GM19239 (cell line): ENCODE measurements at places on chromosomes 3 and 15.

DNA sequence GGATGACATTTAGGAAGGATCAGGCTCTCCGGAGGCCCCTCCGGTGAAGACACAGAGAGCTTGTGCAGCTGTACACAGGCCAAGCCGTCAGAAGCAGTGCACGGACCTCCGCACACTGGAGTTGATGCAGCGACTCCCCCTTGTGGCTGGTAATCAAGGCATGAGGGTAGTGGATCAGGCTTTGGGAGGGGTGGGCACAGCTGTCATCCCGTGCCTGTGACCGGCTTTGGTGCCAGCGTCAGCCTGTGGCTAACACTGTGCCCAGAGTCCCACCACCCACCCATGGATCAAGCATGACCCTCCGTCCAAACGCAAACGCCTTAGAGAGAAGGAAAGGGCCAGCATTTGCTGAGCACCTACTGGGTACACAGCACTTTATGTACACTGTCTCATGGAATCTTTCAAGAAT, 8.2 kb upstream of the GRIP2 start:
- peak; percentile 44 for DNase-seq

DNA sequence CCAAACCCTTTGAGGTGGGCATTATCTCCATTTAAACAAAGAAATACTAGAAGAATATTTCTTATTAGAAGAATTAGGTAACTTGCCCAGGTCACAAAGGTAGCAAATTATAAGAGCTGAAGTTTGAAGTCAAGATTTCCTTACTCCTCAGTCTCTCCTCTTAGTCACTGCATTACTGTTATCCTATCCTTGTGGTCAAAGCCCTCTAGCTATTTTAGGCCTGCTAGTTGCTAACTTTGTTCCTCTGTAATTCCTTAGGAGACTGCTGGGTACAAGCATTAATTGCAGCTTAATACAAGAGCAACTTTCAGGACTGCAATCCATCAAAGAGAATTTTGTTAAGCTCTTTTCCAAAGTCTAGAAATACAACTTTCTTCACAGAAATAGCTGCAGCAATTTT, 528.2 kb downstream of the ZIC1 start:
- DNase-seq: no peak

DNA sequence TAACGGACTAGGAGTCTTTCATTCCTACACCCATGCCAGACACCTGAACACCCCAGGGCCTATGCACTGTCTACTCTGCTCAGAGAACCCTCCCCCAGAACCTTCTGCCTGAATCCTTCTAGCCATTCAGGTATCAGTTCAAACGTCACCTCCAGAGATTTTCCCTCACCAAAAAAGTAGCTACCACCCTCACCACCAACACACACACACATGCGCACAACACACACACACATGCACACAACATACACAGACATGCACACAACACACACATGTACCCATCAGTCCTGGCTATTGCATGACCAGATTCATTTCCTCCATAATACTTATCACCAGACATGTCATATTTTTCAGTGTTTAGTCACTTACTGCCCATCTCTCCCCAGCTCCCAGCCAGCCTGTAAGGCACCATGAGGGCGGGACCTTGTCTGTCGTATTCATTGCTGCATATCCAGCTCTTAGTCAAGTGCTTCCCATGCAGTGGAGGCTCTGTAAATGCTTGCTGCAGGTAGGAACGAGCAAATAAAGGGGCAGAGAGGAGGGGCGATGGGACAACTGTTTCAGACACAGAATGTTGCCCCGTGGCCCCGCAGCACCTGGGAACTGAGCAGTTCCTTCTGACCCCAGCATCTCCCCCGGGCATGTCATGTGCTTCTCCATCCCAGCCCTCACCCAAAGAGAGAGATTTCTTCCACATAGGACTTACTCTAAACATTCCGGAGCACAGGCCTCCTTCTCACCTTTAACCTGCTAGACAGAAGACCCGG, 29.2 kb downstream of the XXYLT1 start:
- no peak for DNase-seq

DNA sequence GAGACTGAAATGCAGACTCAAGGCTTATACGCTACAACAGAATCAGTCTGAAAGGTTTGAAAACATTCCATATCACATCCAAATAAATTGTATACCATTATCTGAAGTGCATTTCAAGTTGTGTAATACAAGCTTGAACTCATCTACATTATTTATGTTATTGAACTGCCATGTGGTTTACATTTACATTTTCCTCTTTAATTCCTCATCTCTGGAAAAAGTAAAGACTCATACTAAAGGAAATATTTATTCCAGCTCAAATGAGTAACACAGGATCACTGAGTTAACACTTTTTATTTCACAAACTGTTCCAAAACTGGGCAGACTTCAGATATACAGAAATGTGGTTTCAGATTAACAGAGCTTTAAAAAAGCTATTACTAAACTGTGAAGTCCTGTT, 282.5 kb downstream of the ULK4 start:
- no peak for DNase-seq

- no peak for DNase-seq
Measured at GRCh38 chr15:63836579-63836978, 2.8 kb upstream of the HERC1 start.

DNA sequence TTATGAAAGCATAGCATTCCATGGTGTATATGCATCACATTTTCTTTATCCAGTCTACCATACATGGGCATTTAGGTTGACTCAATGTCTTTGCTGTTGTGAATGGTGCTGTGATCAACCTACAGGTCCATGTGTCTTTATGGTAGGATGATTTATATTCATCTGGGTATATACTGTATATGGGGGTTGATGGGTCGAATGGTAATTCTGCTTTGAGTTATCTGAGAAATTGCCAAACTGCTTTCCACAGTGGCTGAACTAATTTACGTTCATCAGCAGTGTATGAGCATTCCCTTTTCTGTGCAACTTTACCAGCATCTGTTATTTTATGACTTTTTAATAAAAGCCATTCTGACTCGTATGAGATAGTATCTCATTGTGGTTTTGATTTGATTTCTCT, 662.4 kb upstream of the BCHE start:
- no peak for DNase-seq

DNA sequence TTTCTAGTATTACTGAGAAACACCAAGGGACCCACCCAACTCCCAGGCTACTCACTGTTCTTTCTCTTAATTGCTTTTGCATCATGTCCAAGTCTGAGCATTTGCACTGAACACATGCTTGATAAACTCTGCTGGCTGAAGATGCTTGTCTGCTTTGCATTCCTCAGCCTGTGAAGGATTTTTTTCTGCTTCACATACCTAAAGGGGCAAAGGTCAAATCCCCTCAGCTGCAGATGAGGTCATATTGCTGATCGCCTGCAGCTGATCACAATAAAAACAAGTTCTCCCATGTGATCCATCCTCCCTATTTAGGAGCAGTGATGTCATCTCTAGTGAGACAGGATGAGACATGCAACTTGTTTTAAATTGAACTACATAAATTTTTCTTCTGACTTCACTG, 84.6 kb upstream of the DCBLD2 start:
- DNase-seq: no peak

DNA sequence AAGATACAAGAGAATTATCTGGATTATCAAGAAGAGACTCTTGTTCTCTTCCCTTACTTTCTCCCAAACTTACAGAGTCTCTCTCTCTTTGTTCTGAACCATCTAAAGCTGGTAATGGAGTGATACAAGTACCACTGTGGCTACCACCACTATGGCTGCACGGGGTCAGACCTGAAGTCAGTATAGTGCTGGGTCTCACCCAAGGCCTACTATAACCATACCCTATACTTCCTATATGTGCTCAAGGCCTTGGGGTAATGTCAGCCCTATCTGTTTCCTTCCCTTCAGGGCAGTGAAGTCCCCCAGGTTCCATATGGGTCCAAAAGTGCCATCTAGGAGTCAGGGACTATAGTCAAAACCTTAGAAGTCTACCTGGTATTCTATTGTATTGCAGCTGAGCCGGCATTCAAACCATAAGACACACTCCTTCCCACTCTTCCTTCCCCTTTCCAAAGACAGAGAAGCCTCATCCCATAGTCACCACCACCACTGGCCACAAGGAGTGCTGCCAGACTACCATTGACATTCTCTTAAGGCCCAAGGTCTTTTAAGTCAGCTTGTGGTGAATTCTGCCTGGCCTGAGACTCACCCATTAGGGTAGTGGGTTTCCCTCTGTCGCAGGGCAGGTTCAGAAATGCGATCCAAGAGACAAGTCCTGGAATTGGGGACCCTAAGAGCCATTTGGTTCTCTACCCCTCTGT, 615.0 kb upstream of the NECTIN3 start:
- DNase-seq: no peak

- no peak for DNase-seq
Measured at GRCh38 chr3:149658744-149659497, 1.1 kb upstream of the WWTR1 start.

DNA sequence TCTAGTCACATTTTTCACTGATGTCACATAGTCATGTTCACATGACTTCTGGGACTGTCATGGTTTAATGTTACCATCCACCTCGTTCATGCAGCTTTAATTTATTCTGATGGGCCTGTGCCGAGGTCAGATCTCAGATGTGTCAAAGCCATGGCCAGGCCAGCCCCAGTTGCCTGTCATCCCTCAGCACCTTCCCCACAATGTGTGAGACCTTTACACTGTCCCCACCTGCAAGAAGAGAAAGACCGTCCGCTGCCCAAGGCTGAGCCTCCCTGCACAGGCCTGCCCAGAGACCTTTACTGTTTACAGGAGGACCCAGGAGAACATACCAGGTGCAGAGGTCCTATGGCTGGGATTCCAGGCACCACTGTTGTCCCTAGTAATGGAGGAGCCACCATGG, 12.8 kb upstream of the KLF15 start:
- DNase-seq: no peak

- no peak for DNase-seq
Measured at GRCh38 chr15:67819636-67820035, 5.7 kb upstream of the SKOR1 start.

GRCh38 chr3:119380697-119381096, 82.7 kb downstream of the TMEM39A start:
- no peak for DNase-seq

GRCh38 chr3:169931747-169932520, 20.6 kb downstream of the SAMD7 start:
- peak; percentile 23 for DNase-seq

GRCh38 chr3:189927975-189928895, 192.5 kb downstream of the P3H2 start:
- DNase-seq: no peak

GRCh38 chr15:83658430-83659416, 4.8 kb downstream of the ADAMTSL3 start:
- DNase-seq: no peak

DNA sequence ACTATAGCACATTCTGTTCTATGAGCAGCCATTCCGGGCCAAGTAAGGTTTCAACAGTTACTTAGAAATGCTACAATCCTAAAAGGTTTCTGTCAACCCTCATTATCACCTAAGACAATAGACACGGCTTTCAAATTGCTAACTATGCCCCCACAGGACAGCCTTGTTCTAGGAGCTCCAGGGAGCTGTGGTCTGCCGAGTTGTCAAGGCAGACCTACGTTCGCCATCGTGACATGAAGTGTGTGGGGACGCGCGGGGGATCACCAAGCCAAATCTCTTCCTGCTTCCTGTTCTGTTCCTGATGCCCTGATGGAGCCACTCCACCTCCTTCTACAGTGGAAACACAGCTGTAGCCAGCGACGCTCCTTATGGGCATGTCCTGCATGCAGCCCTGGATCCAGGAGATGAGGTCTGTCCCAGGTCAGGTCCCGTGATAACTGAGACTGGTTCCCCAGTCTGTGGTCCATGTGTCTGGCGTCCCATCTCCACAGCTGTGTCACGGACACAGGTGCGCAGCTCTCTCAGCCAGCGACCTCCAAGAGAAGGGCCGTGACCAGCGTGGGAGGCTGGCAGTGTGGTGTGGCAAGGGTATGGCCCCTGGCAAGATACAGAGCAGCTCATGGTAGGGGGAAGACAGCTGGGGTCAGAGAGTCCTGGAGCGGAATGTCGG, 82.8 kb downstream of the PCSK6 start:
- no peak for DNase-seq

DNA sequence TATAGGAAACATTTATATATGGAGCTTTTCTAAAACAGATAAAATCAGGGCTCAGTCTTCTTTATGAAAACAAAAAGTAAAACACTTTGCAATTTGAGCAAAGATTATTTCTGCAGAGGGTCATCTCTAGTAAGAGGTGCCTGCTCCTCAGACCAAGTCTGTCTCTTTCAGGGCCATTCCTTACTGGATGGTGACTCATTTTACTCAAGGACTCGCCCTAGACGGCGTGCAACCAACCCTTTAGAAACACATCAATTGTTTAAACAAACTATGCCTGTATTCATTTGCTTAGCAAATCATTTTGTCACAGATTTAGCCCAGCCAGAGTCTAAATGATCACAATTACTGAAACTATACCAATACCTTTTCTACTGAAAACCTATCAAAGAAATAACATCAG, 242.8 kb upstream of the ICE2 start:
- no peak for DNase-seq

GRCh38 chr15:39624806-39625205, 43.9 kb downstream of the THBS1 start:
- no peak for DNase-seq

GRCh38 chr15:34335176-34336032, 2.2 kb downstream of the SLC12A6 start:
- no peak for DNase-seq

- DNase-seq: no peak
Measured at GRCh38 chr15:56786966-56787365, 53.7 kb upstream of the ZNF280D start.

- no peak for DNase-seq
Measured at GRCh38 chr3:156264771-156265170, 144.4 kb downstream of the KCNAB1 start.

DNA sequence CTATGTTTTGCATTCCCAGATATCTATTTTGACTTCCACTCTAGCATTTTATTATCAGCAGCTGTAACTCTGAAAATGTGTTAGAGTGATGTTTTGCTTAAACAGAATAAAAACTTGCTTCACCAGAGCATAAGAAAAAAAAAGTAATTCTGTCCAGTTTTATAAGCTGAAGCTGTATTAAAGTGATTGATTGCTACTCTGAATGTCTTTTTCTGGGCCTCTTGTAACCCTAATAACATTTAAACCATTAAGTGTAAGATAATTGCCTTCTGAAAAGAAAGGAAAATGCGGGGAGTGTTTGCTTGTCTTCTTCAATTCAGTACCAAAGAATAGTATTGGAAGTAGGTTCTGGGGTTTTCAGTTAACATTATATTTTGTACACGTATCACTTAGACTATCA, 57.9 kb upstream of the UBE2E1 start:
- DNase-seq: no peak

DNA sequence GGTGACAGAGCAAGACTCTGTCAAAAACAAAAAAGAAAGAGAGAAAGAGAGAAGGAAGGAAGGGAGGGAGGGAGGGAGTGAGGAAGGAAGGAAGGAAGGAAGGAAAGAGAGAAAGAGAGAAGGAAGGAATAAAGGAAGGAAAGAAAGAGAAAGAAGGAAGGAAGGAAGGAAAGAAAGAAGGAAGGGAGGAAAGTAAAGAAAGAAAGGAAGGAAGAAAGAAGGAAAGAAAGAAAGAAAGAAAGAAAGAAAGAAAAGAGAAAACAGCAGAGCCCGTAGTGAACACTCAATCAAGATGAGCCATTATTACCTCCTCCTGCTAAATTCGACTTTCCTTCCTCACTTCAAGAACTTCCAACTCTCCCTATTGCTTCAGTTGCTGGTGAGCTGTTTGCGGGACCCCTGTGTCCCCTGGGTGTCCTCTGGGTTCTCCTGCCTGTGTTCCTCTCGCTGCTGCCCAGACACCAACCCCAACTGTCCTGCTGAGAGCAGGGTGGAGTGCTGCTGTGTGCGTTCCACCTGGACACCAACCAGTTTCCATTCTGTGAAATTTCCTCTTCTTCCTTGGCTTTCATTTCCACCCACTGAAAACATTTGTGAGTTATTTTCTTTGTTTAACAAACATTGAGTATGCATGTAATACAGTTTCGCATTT, 266.4 kb downstream of the FAM43A start:
- no peak for DNase-seq
